ENCODE measurements at places on chromosomes 7 and 10.

GRCh38 chr10:93384006-93384405 is 98.1 kb downstream of the MYOF start:
- DNase-seq: no peak

- no peak for DNase-seq
Observed at GRCh38 chr7:3880228-3880987, 579.4 kb downstream of the SDK1 start.

GRCh38 chr7:148696787-148697186 is 1.9 kb upstream of the CUL1 start:
- no peak for DNase-seq

DNA sequence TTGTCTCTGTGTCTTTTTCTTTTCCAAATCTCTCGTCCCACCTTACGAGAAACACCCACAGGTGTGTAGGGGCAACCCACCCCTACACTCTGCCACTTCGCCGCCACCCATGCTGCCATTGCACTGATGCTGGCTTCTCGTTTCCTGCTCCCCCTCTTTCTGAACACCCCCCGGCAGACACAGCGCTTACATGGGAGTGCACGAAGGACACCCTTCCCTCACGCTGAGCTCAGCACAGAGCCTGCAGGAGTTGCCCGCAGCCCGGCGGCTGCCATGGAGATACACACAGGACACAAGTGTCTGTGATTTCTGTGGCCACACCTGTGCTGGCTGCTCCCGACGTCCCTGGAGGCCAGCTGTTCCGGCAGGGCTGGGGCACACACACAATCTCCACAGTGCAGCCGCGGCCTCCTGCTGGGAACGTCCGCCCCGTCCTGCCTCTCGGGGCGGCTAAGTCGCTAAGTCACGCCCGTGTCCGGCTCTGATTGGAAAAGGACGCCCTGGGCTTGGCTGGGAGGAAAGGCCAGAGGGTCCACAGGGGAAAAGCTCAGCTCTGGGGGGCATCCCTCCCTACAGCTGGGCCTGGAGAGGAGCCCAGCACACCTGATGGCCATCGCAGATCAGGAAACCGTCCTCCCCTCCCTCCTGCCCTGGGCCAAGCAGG is 349.8 kb downstream of the PTPRN2 start:
- DNase-seq: no peak

DNA sequence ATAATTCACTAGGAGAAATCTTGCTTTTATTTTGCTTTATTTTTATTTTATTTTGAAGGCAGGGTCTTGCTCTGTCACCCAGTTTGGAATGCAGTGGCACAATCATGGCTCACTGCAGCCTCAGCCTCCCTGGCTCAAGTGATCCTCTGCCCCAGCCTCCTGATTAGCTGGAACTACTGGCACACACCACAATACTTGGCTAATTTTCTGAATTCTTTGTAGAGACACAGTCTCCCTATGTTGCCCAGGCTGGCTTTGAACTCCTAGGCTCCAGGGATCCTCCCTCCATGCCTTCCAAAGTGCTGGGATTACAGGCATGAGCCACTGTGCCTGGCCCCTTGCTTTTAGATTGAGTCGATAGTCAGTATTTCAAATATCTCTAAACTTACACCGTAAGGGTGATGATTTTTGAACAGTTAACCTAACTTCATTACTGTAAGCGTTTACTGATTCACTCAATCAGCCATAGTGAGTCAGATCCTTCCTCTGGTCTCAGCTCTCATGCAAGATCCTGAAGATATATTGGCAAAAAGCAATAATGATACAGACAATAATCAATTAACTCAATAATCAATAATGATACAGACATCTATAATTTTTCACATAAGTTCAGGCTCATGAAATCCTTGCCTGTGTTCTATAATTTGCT is 239.5 kb downstream of the KIAA1217 start:
- DNase-seq: no peak

DNA sequence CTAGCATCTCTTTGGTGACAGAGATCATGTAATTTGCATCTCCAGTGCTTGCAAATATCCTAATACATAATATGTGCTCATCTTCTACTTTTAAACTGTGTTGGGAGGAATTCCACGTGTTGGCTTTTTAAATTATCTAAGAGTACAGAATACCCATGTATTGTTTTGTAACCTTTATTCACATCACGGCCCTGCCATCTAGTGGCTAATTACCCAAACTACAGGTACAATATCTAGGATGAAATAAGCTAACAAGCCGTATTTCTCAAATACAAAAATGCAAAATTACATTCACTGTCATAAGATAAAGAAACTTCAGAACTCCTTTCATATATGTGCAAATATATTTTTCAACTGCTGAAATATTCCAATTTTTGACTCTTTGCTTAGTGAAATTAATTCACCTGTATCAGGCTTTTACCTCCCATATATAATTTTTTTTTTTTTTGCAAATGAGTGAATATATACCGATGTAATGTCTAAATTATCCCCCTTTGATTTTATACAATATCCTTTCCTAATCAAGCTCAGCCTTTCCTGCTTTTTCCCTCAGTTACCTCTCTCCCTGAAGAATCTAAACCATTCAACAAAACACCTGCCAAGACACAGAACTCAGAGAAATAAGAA is 30.3 kb upstream of the LSM8 start:
- DNase-seq: no peak

- DNase-seq: no peak
Observed at GRCh38 chr7:50196719-50197118, 103.7 kb upstream of the ZPBP start.

DNA sequence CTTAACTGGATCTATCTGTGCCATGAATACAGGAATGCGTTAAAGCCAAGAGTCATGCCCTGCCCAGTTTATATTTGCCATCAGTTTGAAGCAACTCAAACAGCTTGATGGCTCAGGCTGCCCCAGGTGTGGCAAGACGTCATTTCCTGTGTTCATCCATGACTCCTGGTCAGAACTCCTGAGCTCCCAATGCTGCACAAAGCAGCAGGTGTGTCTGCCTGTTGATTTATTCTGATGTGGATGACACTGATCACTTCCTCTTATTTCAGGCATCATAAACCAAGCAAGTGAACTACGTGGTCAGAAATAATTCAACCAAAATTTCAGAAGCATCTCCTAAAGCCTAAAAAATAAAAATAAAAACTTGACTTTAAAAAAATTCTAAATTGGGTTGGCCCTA is 68.5 kb downstream of the EZH2 start:
- DNase-seq: no peak

DNA sequence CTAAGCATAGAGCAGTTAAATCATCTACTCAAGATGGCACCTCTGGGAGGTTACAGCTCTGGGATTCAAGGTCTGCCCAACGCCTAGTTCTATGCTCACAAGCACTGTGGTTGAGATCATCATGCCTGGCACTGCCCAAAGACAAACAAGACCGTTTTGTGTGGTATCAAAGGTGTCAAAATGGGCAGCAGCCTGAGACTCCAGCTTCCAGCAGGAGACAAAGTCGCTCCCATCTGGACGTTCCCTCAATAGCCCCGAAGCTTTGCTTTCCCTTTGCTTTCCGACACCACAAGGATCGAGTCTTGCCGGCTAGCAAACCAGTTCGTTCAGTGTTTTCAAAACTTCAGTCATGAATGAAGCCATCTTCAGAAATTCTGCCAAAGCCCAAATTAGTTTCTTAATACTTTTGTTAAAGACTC is 5.1 kb downstream of the HABP2 start:
- no peak for DNase-seq

DNA sequence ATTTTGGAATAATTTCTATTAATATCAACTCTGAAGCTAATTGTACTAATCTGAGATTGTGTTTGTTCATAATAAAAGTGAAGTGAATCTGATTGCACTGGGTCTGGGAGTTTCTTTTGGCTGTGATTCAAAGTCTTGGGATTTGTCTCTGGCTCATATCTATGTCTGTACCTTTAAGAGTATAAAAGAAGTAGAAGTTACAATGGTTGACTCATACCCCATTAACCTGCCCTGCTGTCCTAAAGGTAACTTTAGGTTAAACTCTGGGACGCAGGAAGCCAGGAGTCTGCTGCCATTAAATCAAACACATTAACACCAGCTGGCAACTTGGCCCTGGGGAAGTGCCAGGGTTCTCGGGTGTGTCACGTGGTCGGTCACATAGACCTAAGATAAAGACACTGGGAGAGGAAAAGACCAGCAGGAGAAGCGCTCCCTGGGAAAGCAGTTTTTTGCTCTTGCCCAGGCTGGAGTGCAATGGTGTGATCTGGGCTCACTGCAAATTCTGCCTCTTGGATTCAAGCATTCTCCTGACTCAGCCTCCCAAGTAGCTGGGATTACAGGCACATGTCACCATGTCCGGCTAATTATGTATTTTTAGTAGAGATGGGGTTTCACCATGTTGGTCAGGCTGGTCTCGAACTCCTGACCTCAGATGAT is 17.8 kb downstream of the SCD start:
- no peak for DNase-seq

DNA sequence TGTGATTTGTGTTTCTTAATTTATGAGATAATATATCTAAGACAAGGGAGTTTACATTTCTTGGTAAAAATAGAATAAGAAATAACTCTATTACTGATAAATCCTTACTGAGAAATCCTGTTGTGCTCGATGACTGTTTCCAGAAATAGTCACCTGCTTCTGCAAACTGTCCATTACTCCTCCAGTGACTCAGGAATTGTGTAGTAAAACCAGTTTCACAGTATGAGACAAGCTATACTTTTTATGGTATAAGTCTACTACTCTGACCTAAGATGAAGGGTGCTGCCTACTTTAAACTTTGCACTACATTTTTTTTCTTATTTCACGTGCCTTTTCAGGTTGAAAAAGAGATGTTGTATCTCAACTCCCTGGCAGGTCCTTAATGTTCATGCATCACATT is 6.8 kb upstream of the ANKRD22 start:
- no peak for DNase-seq

GRCh38 chr10:123991611-123992570 is 100.3 kb upstream of the CPXM2 start:
- DNase-seq: no peak

DNA sequence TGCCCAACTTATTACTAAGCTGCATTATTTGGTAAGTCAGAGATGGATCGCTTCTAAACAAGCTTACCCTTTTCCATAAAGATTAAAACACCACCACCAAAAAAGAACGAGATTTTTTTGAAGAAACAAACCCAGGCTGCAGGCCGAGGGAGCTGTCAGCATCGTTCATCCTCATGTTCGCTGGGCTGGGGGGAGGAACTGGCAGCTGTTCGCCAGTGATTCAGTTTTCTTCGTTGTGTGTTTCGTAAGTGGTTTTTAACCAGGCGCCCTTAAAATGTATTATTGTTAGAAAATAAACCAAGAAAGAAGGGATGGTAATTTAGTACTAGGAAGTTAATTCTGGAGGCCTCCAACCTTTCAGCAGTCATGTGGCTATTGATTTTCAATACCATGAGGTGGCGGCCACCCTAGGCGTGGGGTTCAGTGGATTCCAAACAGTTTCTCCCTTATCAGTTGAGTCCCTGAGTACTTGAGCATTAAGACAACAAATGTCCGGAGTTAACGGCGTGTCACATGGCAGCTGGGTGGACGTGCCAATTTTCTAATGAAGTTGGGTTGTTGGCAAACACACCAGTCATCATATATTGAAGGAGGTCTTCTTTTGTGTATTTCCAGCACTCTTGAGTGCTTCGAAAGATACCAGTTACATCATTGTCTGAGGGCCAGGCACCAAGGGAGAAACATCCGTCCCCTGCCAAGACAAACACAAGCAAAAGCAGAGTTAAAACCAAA is 173.2 kb downstream of the EBF3 start:
- no peak for DNase-seq

- no peak for DNase-seq
Observed at GRCh38 chr7:101859411-101860106, 42.1 kb downstream of the CUX1 start.

DNA sequence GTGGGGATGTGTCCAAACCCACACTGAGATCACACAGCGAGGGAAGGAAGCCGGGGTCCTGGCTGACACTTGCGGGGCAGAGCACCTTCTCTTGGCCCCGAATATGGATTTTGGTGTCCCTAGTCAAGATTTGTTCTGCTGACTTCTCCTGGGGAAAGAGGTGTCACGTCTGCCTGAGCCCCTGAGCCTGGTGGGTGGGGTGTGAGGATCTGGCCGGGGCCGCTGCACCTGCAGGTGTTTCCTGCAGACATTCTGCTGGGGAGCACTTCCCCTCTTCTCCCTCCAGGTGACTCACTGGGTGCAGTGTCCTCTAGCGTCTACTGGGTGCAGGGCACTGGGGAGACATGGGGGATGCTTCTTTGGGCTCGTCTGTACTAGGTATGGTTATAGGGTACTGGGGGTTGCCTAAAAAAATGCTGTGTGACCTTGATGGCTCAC is 99.2 kb downstream of the GRK5 start:
- DNase-seq: peak; percentile 29

DNA sequence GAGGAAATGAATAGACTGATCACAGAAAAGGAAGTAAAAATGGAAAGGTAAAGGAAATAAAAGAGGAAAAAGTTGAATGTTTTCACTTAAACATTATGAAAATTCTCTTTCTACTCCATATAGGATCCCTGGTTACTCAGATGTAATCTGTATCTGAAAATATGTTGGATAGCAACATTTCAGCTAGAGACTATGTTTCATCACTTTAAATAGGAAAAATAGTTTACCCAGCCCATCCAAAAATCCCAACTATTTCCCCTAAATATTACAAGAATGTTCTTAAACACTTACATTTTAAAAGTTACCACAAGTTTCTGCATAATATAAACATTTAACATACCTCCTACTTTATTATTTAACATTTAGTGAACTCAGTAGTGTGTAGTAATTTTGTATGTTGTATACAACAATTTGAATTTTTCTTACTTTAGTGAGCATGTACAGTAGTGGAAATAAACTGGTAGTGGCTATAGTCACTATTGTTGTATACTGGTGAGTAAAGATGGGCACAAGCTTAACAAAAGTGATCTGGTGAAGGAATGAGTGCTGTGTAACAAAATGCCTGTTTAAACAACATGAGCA is 27.1 kb downstream of the SLF2 start:
- no peak for DNase-seq

GRCh38 chr10:642186-642890 is 47.1 kb downstream of the DIP2C start:
- DNase-seq: no peak

GRCh38 chr7:48168159-48168558 is 3.1 kb upstream of the ABCA13 start:
- DNase-seq: no peak

GRCh38 chr10:24908793-24909423 is 43.5 kb downstream of the PRTFDC1 start:
- no peak for DNase-seq

All from stimulated activated CD4-positive, alpha-beta T cell treated with anti-CD3 and anti-CD28 coated beads, Interleukin-1b, Interleukin-23, amount 100 ng/mL, for 1 hour (primary cell).